ENCODE measurements at places on chromosomes 1 and 21. TPM values are rescaled to one million over a fixed set of nuclear protein-coding genes. Genes with fewer than 3 reads are reported as not detected.
A peak's percentile ranks its signal among the peaks of the same experiment; 100 is the strongest.

LRRC8D gene
- total RNA-seq, result 21.0 TPM

LCE3E gene
- not detected for total RNA-seq

DNA sequence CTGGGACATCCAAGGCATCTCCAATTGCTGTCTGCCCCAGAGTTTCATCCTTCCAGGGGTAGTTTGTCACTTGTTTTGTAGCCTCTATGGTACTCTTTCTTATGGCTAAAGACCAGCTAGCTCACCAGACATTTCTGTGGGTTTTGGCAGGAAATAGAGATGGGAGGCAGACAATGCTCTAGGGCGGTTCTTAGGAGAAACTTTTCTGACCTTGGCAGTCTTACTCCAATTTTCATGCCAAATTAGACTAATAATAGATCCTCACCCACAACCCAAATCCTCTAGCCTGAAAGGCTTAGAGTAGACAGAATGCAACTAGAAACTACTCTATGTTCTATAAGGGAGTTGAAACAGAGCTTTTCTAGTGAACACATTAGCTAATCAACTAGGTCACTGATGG is 69.8 kb downstream of the LRIG2 start:
- DNase-seq, result no peak

AADACL4 gene
- total RNA-seq, result not detected

GRCh38 chr1:226034482-226034881 is 28.0 kb upstream of the H3-3A start:
- DNase-seq, result peak; percentile 50

- DNase-seq, result no peak
These were observed 9.5 kb downstream of the JAK1 start for GRCh38 chr1:64956733-64957441.

- DNase-seq, result no peak
These were observed 801.7 kb upstream of the PRMT6 start for GRCh38 chr1:106254748-106255147.

DNA sequence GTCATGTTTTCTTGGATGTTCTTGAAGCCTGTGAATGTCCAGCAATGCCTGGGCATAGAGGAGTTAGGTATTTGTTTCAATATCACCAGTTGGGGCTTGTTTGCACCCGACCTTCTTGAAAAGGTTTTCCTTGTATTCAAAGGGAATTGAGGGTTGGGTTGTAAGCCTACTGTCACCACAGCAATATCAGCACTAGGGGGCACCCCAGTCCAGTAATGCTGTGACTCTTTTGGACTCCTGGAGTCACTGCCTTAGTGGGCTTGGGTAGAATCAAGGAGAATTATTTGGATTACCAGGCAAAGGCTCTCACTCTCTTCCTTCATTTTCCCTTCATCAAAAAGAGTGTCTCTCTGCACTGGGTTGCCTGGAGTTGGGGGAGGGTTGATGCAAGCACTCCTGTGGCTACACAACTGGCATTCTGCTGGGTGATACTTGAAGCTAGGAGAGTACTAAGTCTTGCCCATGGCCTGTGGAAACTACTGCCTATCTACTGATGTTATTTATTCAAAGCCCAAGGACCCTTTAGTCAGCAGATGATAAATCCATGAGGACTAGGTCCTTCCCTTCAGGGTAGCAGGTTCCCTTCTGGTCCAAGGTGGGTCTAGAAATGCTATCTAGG is 34.5 kb downstream of the OR10R2 start:
- DNase-seq, result no peak

GRCh38 chr1:17833661-17834501 is 78.7 kb downstream of the ACTL8 start:
- no peak for DNase-seq

GRCh38 chr1:229845410-229846138 is 219.5 kb downstream of the URB2 start:
- no peak for DNase-seq

DNA sequence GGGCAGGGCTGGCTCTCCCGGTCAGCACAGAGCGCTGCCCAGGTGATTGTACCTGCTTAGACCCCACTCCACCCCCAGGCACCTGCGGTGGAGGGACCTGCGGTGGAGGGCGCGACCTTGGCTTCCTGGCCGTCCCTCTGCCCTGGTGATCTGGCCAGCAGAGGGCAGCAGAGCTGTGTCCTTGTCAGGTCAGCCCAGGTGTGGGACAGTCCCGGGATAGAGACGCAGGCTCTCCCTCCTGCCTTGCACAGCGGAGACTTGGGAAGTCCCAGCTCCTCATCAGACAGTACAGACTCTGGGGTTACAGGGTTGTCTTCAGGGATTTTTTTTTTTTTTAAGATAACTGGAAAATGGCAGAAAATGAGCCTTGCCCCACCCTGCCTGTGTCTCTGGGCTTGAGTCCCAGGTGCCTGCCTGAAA is 10.0 kb downstream of the SLX9 start:
- DNase-seq, result no peak

PLA2G2F gene
- not detected for total RNA-seq

DNA sequence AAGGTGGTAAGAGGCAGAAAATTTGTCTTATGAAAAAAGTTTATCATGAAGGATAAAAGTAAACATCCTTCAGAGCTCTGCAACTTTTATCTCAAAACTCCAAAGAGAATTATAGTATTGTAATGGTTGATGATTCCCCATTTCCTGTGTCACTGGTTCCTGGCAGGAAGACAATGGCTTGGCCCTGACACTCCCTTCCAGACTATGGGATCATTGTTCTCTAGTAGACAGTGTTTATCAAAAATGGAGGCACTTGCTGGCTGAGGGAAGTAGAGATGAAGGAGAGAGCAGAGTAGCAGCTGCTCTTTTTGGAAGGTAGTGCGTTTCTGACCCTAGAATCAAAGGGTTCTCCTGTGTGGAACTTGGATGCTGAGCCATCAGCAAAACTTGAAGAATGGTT is 145.9 kb upstream of the ATP1B1 start:
- DNase-seq, result no peak

- no peak for DNase-seq
These were observed 63.5 kb upstream of the MUTYH start for GRCh38 chr1:45403718-45404117.

PGLYRP3 gene
- total RNA-seq, result not detected

- no peak for DNase-seq
These were observed 14.9 kb upstream of the RAB42 start for GRCh38 chr1:28577052-28577678.

DNA sequence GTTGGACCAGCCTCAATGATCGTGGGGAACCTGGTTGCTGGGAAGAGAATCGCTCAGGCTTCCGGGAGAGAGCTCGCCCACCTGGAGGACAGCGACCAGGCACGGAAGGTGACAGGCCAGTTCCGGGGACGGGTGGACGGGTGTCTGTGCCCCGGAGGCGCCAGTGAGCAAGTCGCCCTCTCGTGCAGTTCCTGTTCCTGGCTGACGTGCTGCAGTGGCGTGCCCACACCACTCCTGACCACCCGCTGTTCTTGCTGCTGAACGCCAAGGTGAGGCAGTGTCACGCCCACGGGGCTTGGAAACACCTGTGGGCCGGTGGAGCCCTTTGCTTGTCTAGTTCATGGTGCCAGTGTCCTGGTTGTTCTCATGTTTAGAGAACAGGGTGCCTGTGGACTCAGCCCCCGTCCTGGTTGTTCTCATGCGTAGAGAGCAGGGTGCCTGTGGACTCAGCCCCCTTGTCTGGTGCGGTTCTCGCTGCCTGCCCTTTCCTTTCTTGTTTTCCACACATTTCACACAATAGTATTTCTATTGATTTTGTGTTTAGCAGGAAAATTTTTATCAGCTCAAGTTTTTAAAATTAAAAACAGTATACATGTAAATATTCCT is 53.1 kb downstream of the S100B start:
- peak; percentile 77 for DNase-seq

FAM3B gene
- total RNA-seq, result 13.2 TPM

DNA sequence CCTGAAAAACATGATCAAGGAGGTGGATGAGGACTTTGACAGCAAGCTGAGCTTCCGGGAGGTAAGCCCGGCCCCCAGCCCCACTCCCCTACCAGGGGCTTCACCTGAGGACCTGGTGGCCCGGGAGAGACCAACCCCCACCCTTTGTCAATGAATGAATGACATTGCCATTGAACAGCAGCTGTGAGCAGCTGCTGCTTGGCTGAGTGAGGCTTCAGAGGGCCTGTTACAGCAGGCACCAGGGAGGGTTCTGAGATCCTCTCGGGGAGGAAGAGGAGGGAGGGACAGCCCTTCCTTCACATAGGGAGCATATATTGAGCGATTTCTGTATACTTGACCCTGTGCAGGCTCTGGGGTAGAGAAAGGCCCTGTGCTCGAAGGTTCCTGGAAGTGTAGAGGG is 12.3 kb upstream of the CTRC start:
- DNase-seq, result no peak

GRCh38 chr1:78902641-78903040 is 103.9 kb downstream of the ADGRL4 start:
- no peak for DNase-seq

HCRTR1 gene
- not detected for total RNA-seq

COL16A1 gene
- 23.7 TPM for total RNA-seq

DNA sequence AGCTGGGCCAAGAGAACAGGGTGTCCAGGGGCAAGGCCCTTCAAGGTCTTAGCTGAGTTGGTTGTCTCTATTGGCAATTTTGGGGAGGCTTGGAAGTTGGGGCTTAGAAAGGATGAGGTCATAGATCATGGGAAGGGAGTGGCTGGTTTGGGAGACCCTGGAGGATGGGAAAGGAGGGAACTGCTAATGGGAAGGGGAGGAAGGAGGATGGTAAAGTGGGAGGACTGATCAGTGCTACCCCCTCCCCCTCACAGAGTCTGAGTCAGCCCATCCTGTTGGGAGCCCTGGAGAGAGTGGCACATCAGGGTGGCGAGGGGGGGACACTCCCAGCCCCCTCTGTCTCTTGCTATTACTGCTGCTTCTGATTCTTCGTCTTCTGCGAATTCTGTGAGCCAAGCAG is 5.1 kb downstream of the EFNA4 start:
- no peak for DNase-seq

DNA sequence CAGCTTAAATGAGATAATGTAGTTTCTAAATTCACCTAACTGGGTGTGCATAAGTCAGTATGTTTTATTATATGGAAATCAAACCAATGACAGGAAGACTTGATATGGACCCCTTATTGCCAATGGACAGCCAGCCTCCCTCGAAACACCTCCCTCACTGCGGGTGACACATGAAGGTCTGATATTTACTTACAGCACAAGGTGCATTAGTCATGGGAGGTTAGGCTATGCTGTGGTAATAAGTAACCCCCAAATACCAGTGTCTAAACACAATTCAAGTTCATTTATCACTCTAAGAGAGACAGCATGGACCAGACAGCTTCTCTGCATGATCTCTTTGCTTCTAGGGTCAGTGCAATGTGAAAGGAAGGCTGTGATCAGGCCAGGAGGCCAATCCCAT is 126.0 kb upstream of the KCNJ6 start:
- DNase-seq, result no peak

- no peak for DNase-seq
These were observed 45.6 kb upstream of the JAK1 start for GRCh38 chr1:65011983-65012382.

GRCh38 chr1:115068826-115069585 is 20.3 kb downstream of the TSPAN2 start:
- no peak for DNase-seq

DNA sequence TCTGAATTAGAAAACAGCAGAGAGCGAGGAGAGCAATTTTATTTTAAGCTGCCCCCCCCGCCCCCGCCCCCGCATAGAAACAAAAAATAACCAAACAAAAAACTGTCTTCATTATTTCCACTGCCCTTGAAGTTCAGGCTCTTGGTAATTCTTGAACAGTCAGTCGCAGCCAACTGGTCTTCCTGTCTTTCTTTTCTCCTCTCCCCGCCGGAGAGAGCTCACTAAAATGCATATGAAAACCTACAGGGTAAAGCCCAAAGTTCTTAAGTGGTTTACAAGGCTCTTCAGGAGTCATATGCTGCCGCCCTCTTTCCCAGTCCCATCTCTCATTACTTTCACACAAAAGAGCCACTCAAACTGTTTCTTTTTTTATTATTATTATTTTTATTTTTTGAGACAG is 1.1 kb upstream of the ANKRD35 start:
- no peak for DNase-seq

DNA sequence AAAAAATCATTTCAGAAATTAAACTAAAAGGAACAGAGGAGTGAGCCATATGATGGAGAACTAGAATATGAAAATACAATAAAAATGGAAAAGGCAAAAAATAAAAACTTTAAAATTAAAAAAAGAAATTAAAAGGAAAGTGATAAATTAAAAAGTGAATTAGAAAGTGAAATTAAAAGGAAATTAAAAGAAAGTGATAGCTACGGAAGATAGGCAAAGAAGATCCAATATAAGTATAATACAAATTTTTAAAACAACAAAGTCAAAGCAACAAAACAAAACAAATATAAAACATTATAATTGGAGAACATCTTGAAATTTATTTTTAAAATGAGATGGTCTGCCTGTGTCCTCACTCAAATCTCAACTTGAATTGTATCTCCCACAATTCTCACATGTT is 165.8 kb downstream of the GPATCH2 start:
- DNase-seq, result no peak

- no peak for DNase-seq
These were observed 39.1 kb downstream of the KCNJ6 start for GRCh38 chr21:37877171-37877570.

OLFML3 gene
- total RNA-seq, result 36.9 TPM

DNA sequence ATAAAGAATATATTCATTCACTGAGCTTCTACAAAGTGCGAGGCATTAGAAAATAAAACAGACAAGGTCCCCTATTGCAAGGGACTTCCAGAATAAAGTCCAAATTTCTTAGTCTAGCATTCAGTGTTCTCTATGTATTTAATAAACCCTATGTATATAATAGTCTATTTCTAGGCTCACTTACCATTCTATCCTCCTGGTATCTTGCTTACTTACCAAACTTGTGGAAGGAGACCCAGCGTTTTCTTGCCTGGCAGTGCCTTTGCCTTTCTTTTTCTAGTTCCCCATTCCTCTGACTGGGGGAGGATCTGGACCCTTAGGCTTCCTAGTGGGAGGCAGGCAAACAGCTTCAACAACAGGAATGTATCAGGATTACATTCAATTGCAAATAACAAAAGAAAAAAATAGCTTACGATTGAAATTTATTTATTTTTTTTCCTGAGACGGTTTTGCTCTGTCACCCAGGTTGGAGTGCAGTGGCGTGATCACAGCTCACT is 690 bp upstream of the RNF19B start:
- no peak for DNase-seq

- DNase-seq, result no peak
These were observed 199.0 kb upstream of the DPYD start for GRCh38 chr1:98119796-98120195.

GRCh38 chr21:34878501-34878900 is 170.6 kb downstream of the RUNX1 start:
- peak; percentile 81 for DNase-seq

DNA sequence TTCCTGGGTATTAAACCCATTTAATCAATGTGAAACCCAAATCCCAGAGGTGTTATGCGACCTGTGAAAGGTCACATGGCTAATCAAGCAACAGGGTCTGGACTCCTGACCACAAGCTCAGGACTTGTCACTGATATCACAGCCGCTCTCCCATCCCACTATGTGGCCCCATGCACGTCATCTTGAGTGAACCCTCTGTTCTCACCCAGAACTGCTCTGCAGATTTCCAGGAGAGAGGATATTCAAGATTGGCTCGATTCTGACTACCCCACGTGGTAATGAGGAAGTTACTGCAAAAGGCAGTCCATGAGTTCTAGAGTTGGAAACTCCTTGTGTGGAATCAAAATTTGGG is 173.5 kb upstream of the ETV3 start:
- DNase-seq, result no peak

All from upper lobe of left lung (tissue), 6 donors.